Inflammatory macrophage treated with lipopolysaccharide for 1 hour (primary cell): ENCODE measurements at places on chromosomes 7 and 10.

DNA sequence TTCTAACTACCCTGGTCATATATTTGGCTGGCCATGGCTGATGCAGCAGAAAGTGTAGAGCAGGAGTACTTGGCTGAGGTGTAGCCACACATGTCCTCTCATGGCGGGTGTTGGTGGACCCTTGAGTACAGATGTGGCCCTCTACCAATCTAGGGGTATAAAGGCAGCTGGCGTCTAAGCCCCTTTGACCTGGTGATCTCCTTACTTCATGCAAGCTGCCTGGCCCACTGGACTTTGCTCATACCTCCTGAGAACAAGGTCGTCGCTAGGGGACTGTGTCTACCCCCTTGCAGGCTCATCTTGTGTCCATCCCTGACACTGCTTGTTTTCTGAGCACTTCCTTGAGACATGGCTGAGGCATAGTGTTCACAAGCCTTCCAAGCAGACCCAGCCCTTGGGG, 287.8 kb downstream of the RPS24 start:
- DNase-seq, result no peak

DNA sequence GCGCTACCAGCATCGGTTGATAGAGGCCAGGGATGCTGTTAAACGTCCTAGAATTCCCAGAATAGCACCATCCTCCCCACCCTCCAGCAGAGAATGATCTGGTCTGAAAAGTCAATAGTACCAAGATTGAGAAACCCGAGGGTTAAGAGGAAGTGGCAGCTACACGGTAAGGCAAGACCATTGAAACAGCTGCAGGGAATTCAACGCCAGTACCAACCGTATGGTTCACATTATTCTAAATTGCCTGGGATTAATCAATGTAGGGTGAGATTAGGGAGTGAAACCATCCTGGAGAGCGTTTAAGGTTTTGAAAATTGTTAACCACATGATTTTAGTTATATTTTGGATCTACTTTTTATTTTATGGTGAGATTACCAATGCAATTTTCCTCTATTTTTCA, 352.2 kb downstream of the PRPF18 start:
- DNase-seq, result no peak

- DNase-seq, result no peak
Observed at GRCh38 chr10:103064956-103065355, 128.1 kb downstream of the NT5C2 start.

- DNase-seq, result no peak
Observed at GRCh38 chr7:128774029-128774689, 1.4 kb downstream of the OPN1SW start.

GRCh38 chr7:85773116-85773728, 586.4 kb upstream of the SEMA3D start:
- DNase-seq, result no peak

- no peak for DNase-seq
Observed at GRCh38 chr7:154968336-154969001, 34.5 kb downstream of the PAXIP1 start.
